ENCODE measurements at places on chromosomes 3 and 15.

GRCh38 chr15:36161771-36162212 is 417.6 kb upstream of the CDIN1 start:
- no peak for DNase-seq

GRCh38 chr3:23253214-23253613 is 50.1 kb downstream of the UBE2E2 start:
- no peak for DNase-seq

GRCh38 chr3:131242201-131242600 is 139.4 kb upstream of the NUDT16 start:
- DNase-seq, result no peak

DNA sequence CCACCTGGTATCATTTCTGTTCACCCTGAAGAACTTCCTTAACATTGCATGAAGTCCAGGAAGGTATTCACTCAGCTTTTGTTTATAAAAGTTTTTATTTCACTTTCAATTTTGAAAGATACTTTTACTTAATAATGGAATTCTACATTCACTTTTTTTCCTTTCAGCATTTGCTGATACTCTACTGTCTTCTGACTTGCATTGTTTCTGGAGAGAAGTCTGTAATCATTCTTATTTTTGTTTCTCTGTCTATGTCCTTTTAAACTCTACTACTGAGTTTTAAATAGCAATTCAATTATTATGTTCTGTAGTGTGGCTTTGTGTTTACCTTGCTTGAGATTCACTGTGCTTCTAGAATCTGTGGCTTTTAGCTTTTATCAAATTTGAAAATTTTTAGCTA is 42.4 kb downstream of the MYL3 start:
- DNase-seq, result no peak

- DNase-seq, result no peak
Measured at GRCh38 chr3:31210068-31210645, 315.7 kb upstream of the GADL1 start.

DNA sequence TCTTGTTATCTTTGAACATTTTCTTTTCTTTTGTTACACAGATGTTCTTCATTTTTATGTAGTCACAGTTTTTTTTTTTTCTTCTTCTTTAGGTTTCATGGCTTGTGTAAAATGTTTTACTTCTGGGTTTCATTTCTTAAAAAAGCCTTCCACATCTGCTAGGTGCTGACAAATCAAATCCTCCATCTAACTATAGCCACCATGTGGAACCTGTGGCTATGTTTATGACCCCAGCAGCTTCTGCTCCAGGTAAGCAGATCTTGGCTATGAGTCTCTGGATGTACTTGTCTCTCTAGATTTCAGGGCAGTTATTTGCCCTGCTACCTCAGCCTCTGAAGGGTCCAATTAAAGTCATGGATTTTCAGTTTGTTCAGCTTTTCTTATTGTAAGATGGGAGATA is 44.5 kb downstream of the OXSM start:
- no peak for DNase-seq

GRCh38 chr15:99580076-99580475 is 14.3 kb downstream of the MEF2A start:
- no peak for DNase-seq

DNA sequence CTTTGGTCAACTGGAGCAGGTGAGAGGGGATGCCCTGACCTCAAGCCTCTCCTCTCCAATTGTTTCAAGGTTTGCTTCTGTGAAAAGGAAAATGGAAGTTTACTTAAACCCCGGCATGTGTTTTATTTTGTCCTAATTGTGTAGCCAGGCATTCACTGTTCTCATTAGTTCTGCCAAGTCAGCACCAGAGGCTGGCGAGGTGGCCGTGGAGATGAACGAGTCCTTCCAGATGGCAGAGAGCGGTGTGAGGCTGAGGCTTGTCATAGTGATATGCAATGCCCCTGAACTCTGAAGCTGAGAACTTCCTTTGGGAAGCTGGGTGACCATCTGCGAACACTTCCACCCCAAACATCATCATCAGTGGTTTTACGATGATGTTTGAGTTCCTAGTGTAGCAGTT is 199.6 kb downstream of the TJP1 start:
- DNase-seq, result no peak

DNA sequence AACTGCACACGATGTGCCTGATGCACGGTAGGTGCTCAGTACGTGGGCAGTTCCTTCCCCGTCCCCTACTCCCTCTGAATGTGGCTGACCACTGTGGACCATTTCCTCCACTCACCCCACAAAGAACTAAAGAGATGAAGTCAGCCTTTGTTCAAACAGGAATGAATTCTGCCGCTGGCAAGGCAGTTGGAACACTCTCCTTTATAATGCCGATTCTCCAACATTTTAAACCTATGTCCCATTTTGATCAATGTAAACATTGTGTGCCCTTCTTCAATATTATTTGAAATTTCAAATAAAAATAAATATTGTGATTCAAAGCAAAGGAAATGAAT is 57.5 kb upstream of the MEF2A start:
- DNase-seq, result no peak

DNA sequence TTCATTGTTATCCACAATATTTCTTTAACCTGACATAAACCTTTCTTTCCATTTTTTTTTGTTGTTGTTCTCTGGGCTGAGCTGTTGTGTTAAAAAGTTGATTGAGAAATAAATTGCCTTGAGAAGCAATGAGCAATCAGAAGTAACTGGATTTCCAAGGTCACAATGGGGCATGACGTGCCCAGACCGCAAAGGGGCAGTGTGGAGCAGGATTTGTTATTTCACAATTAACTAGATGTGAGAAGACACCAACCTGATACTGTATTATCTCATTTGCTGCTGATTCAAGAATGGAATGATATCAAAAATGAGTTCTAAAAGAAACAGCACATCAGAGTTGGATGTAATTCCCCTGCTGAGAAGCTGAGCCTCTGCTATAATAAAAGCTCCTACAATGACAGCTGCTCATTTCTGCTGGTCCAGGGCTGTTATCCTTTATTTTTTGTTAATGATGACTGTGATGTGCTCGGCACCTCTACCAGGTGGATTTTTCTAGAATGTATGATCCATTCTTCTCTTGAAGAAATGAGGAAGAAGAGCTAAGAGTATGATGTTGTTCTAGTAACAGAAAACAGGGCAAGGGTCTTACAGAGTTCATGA is 28.1 kb downstream of the CPNE4 start:
- DNase-seq, result peak; percentile 37

GRCh38 chr3:184241141-184241446 is 7.7 kb downstream of the ALG3 start:
- no peak for DNase-seq

- DNase-seq, result no peak
Measured at GRCh38 chr15:75031848-75032247, 8.5 kb downstream of the PPCDC start.

GRCh38 chr15:96053031-96053780 is 277.3 kb upstream of the NR2F2 start:
- DNase-seq, result peak; percentile 77

DNA sequence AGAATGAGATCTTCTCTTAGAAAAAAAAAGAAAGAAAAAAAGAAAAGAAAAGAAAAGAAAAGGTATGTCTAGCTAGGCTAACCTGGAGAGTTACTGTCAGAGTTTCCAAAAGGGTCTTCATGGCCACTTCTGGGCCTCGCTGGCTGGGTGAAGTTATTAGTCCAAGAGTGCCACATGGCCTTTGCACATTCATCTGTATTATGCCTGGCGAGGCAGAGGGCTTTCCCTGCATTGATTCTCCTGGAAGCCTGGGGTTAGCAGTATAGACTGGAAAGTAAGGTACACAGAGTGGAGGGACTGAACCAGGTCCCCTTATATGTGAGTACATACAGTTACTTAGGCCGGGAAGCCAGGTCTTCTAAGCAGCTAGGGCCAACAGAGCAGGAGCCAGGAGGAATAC is 54.8 kb upstream of the CGNL1 start:
- DNase-seq, result no peak

- DNase-seq, result no peak
Measured at GRCh38 chr15:75891895-75892294, 11.8 kb upstream of the FBXO22 start.

DNA sequence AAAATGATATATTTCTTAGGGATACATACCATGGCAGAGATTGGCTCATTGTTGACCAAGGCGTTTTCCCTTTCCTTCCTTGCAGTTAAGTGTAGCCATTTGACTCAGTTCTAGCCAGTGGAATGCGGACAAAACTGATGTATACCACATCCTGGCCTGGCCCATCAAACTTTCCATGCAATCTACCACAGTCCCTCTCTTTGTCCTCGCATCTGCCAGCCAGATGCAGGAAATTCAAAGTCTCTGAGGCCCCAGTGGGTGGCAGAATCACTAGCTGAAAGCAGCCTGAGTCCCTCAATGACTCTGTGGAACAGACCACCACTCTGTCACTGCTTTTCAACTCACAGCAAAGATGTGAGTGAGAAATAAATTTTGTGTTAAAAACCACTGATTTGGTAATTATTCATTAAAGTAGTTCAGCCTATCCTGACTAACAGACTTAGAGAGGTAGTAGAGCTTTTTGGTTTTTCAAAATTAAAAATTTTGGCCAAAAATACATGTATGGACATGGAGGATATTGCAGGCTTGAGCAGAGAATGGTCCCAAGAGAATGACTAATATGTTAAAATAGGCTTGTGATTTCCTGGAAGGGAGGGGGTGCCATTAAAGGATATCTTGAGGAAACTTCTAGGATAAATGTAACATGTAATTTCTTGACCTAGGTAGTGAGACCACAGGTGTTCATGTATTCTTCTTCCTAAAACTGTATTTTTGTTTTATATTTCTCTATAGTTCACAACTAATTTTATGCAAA is 10.9 kb downstream of the LRRFIP2 start:
- DNase-seq, result no peak

GRCh38 chr15:58462547-58462946 is 30.8 kb downstream of the LIPC start:
- no peak for DNase-seq

GRCh38 chr3:52136513-52136912 is 17.7 kb downstream of the POC1A start:
- no peak for DNase-seq

GRCh38 chr3:195075199-195075940 is 195.6 kb downstream of the XXYLT1 start:
- no peak for DNase-seq

DNA sequence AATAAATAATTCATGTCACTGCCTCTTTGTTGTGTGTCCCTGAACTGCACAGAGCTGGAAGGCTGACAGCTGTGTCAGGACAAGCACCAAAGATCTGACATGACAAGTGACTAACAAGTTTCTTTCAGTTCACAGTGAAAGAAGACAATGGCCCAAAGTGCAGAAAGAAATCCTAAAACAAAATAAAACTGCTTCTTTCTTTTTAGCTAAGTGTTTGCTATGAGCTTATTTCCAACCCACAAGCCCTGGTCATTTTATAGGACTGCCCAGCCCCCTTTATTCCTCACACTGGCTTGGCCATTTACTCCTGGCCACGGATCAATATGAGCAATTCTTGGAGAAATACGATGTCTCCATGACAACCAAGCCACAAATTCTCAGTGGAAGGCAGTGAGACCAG is 238.5 kb downstream of the WDR72 start:
- DNase-seq, result no peak

- no peak for DNase-seq
Measured at GRCh38 chr3:136464502-136464901, 214.4 kb downstream of the PCCB start.

DNA sequence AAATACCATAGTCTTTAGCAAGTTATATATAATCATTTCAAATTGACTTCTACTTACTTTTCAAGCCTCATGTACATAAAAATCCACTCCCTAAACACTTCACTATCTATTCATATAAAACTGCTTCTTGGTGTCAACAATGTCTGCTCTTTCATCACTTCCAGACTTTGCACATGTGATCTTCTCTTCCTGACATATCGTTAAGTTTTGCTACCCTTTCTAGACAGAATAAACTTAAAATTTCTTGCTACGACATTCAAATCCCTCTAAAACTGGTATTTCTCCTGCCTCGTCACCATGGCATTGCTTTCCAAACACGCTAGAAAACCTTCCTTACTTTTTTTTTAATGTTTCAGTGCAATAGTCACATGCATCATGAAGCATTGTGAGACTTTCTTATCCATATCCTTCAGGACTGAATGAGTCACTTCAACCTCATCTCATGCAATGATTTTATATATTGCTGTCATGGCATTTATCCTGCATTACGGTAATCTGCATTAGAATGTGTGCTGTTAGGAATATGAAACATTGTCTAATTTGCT is 122.8 kb downstream of the GMNC start:
- no peak for DNase-seq

- DNase-seq, result no peak
Measured at GRCh38 chr3:119726909-119727308, 24.1 kb downstream of the CFAP91 start.
